ENCODE measurements at places on chromosomes 7 and 10. TPM values are rescaled to one million over a fixed set of nuclear protein-coding genes. Genes with fewer than 3 reads are reported as not detected.

DNA sequence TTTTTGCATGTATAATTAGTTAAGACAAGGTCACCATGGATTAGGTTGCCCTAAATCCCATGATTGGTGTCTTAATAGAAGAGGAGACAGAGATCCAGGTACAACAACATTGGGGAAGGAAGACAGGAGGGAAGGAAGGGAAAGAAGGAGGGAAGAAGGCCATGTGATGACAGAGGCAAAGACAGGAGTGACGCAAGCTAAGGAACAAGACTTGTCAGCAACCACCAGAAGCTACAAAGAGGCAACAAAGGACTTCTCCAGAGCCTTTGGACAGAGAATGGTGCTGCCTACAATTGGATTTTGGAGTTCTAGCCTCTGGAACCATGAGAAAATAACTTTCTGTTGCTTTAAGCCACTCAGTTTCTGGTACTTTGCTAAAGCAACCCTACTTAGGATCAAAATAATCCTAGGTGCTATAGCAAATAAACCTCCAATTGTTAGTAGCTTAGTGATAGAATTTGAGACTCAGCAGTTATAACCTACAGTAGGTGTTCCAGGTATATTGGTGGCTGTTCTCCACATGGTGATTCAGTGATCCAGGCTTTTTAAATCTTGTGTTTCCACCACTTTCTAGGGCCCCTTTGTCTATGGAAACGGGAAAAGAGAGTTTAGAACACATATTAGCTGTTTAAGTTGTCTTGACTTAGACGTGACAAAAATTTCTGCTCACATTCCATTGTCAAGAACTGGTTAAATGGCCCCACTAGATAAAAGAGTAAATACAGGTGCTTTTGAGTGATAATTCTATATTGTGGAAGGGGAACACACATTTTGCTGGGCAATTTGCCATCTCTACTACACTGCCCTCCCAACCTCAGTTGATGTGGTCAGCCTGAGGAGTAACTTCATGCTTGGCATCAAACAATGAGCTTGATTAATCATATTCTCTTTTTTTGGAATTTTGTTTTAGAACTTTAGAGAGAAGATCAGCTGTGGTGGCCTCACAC is 70.5 kb upstream of the SP4 start:
- DNase-seq = no peak

DNA sequence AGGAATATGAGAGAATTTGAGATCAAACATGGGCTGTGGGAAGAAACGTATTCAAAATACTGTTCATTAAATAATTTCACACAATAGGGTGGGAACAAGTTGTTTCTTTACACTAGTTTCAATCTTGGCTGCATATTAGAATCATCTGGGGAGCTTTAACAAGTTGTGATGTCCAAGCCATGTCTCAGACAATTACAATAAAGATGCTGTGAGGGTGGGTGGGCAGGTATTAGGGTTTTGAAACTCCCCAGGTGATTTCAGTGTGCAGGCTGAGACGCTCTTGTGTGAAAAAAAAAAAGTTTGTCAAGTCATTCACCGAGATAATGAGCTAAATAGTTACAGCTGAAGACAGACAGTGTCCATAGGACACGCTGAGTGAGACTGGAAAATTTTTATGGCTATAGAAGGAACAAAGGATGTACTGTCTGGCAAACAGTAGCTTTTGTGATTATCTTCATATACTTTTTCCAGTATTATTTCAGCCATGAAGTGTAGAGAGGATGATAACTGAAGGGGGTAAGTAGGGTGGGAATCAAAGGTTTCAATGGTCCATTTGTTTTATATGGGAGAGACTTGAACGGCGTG is 12.6 kb upstream of the LAMB4 start:
- no peak for DNase-seq

DNA sequence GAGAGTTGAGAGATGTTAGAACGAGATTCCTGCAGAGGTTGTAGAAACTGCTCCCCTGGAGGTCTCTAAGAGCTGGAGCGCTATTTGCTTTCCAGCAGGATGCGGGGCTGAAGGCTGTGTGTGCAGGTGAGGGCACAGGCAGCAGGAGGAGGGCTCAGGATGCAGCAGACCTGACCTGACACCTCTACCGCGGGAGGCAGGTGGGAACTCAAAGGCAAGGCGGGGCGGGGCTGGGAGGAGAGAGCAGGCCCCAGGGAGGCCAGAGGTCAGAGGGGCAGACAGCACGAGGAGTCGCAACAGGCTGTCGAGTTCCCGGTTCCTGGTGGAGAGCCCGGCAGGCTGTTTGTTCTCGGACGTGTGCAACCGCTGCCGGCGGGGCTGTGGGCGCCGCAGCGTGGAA is 7.9 kb upstream of the CRTAC1 start:
- no peak for DNase-seq

GRCh38 chr7:89064831-89065230 is 269.3 kb upstream of the TEX47 start:
- DNase-seq = no peak

The KLLN gene
- 0.24 TPM for total RNA-seq

DNA sequence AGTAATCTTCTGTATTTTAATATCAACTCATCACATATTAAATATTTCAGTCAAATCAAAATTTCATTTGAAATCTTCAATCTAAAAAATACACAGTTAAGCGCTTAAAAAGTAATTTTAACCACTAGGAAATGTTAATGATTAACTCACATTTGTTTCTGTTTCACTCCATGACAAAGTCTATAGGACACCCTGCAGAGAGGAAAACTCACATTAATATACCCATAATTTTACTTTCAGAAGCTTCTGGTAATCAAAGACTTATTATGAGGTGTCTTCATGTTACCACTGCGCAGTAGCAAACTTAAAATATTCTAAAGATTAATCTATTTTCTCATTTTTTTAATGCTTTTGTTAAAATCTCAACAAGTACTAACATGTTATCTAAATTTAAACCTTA is 41.0 kb upstream of the ZNF518A start:
- DNase-seq = no peak

DNA sequence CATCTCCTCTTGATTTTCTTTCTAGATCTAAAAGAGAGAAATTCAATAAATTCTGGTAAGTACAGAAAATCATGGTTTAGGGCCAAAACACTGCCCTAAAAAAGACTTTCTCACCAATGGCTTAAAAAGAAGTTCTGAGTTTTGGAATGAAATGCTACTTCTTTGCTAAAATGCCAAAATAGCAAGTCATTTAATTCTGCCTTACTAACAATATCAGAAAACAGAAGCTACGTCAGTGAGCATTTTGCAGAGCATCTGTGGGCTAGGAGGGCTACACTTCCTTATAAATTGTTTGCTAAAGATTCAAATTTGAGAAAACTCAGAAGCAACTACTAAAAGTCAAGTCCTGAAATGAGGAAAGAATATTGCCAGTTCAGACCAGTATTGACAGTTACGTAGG is 560.8 kb upstream of the CELF2 start:
- DNase-seq = no peak
